Stimulated activated CD4-positive, alpha-beta T cell treated with anti-CD3 and anti-CD28 coated beads, TNF-alpha, amount 100 ng/mL, for 4 hours (primary cell): ENCODE measurements at places on chromosomes 12 and 14.

DNA sequence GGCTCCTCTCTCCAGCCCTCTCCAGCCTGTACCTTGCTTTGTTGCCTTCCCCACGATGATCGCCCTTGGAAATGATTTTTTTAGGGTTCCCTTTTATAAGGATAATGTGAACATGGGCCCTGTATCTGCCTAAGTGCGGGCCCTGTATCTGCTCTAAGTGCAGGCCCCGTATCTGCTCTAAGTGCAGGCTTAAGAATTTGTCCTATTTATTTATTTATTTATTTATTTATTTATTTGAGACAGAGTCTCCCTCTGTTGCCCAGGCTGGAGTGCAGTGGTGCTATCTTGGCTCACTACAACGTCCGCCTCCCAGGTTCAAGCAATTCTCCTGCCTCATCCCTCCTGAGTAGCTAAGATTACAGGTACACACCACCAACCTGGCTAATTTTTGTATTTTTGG is 22.5 kb downstream of the GALNT16 start:
- DNase-seq: no peak

- no peak for DNase-seq
Observed at GRCh38 chr12:124713041-124713435, 145.6 kb upstream of the NCOR2 start.

DNA sequence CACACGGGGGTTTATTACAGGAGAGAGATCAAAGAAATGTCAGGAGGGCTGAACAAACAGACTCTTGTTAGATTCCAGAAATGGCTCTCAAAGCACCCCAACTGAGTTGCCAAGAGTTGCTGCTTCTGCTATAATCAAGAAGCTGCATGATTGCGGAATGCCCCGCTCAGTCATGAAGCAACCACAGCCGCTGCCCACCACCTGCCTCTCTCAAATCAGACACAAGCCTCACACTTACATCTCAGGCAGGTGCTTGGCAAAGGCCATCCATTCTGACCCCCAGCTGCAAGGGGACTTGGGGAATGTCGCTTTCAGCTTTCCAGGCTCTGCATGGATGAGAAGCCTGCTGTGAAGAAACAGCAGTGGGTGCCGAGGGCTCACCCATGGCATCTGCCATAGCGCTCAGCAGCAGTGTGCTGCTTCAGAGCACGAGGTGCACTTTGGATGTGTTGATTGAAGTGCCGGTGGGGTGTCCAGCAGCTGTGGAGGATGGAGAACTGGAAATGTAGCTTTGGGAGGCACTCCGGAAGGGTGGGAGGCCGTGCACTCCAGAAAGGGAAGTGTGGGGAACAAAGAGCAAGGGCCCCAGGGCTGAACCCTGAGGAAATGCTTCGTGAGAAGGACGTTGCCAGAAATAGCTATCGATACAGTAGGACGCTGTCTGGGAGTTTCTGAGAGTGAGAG is 37.7 kb downstream of the LRRC74A start:
- DNase-seq: no peak

- peak; percentile 90 for DNase-seq
Observed at GRCh38 chr12:118376089-118377020, at the start of gene SUDS3. Gene SUDS3, plus strand, starts transcription at chr12:118376555. Its CDS starts 137 bp downstream, at chr12:118376692.

GRCh38 chr14:74599946-74600345 is 12.1 kb downstream of the LTBP2 start:
- DNase-seq: no peak

DNA sequence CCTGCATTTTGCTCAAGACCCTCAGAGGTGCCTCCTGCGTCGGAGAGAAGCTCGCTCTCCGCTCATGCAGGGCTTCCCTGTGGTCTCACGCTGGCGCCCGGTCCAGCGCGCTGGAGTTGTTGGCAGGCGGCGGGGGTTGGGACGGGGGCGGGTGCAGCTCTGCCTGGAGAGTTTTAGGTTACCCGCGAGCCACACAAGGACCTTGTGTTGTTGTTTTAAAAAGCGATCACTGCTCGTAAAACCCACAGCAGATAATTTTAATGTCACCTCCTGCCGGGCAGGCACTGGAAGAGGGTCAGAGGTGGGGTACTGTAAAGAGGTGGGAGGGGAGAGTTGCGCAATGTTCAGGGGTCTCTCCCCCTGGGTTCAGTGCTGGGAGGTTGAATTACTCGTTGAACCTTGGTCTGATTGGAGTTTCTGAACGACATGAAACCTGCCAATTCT is 850 bp downstream of the SMOC1 start:
- no peak for DNase-seq

- no peak for DNase-seq
Observed at GRCh38 chr14:44352201-44352600, 154.9 kb downstream of the FSCB start.

DNA sequence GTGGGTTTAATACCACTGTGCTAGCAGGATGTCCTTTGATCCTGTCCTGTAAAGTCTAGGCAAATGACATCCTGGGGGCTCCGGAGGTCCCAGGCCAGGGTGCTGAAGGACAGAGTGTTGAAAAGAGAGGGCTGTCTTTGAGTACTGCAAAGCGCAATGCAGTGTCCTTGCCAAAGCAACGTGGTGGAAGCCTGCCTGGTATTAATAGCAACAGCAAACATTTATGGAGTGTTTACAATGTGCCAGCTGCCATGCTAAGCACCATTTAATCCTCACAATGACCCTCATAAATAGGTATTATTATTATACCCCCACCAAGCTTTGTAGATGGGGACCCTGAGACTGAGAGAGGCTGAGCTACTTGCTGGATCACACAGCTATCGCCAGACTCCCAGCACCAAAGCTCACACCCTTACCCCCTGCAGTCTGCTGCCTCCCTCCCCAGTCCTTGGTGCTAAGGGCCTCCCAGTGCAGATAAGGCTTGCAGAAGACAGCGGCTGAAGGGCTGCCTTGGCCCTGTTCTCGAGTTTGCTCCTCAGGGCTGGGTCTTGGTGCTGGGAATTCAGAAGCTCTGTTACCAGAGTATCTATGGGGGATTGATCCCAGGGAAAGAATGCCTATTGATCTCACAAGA is 427.7 kb downstream of the FUT8 start:
- DNase-seq: no peak

GRCh38 chr14:104883681-104884361 is 18.8 kb downstream of the CEP170B start:
- DNase-seq: no peak

DNA sequence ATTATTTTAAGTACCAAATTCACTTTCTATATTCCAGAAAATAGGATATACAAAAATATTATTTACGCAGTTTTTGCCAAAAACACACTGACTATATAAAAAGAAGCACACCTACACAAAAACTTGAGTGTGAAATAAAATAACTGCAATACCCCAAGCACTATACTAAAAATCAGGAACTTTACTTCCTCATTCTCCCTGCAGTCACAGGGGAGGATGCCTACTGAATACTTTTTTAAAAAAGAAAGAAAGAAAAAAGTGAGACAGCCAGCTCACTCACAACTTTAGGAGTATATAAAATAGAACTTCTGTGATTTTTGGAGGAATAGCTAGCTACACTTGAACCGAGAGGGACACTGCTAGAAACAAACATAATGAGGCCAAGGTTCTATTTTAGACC is 12.2 kb downstream of the RPS6KA5 start:
- no peak for DNase-seq

- no peak for DNase-seq
Observed at GRCh38 chr12:56128670-56129205, 671 bp downstream of the ESYT1 start.

DNA sequence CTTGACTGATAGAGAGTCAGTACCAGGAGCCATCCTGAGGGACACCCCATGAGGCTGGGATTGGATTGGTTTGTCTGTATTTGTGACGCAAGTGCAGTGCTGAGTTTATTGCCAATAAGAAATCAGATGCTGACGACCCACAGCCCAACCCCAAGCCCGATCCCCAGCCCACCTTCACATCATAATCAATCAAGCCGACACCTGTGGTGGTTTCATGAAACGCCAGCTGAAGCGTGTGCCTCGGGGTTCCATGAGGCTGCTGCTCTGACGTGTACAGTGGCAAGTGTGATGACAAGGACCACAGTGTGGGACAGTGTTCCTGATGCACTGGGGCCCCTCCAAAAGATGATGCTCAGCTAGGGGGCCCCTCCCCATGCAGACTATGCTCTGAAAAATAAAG is 62.1 kb upstream of the C14orf180 start:
- DNase-seq: no peak

GRCh38 chr12:26100666-26101349 is 24.0 kb downstream of the BHLHE41 start:
- no peak for DNase-seq

- DNase-seq: no peak
Observed at GRCh38 chr12:119598159-119598558, 4.6 kb downstream of the TMEM233 start.

GRCh38 chr14:71061458-71061857 is 154.2 kb downstream of the PCNX1 start:
- no peak for DNase-seq

GRCh38 chr12:109741286-109741969 is 27.8 kb downstream of the FAM222A start:
- DNase-seq: no peak

- DNase-seq: no peak
Observed at GRCh38 chr14:60079723-60080122, 12.0 kb upstream of the PCNX4 start.

GRCh38 chr12:82527165-82527780 is 159.4 kb upstream of the TMTC2 start:
- DNase-seq: no peak

DNA sequence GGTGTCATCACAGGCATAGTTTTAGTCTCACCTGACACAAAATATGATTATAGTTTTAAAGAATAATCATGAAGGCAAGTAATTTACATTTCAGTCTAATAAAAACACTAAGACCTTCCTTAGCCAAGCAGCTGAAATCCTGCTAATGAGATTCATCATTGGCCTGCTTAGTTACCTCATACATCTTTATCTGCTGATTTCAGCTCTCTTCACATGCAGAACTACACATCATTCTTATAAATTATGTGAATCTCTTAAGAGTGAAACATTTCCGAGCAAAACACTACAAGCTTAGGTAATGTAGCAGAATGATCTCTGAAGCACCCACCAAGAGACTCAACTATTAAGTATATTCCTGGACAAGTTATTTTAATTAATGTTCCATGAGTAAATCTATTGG is 198.1 kb downstream of the DPY19L2 start:
- DNase-seq: no peak

GRCh38 chr12:129211862-129212630 is 358.8 kb downstream of the GLT1D1 start:
- no peak for DNase-seq

- DNase-seq: no peak
Observed at GRCh38 chr12:51985154-51985835, 21.5 kb upstream of the TAMALIN start.

GRCh38 chr12:132138941-132139871 is 4.9 kb downstream of the DDX51 start:
- DNase-seq: no peak

GRCh38 chr12:21614506-21614905 is 9.9 kb upstream of the GYS2 start:
- DNase-seq: no peak

- DNase-seq: no peak
Observed at GRCh38 chr14:92847278-92847677, 53.2 kb downstream of the GOLGA5 start.

DNA sequence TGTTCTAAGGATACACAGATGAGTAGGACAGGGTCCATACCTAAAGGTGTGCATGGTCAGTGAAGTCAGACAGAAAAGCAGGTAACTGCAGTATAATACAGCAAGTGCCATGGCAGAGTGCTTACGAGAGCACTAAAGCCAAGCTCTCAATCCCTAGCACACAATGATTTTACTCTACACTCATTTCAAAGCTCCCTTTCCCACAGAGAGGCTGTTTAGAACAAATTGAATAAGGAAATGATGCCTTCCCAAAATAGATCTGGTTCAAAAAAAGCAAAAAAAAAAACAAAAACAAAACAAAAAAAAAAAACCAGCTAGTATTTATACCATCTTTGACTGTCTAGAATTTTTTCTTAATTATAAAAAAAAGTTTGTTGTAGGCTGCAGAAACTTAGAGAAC is 74.1 kb downstream of the HECTD4 start:
- no peak for DNase-seq

- DNase-seq: peak; percentile 3
Observed at GRCh38 chr14:80959496-80959895, 4.1 kb downstream of the TSHR start.

DNA sequence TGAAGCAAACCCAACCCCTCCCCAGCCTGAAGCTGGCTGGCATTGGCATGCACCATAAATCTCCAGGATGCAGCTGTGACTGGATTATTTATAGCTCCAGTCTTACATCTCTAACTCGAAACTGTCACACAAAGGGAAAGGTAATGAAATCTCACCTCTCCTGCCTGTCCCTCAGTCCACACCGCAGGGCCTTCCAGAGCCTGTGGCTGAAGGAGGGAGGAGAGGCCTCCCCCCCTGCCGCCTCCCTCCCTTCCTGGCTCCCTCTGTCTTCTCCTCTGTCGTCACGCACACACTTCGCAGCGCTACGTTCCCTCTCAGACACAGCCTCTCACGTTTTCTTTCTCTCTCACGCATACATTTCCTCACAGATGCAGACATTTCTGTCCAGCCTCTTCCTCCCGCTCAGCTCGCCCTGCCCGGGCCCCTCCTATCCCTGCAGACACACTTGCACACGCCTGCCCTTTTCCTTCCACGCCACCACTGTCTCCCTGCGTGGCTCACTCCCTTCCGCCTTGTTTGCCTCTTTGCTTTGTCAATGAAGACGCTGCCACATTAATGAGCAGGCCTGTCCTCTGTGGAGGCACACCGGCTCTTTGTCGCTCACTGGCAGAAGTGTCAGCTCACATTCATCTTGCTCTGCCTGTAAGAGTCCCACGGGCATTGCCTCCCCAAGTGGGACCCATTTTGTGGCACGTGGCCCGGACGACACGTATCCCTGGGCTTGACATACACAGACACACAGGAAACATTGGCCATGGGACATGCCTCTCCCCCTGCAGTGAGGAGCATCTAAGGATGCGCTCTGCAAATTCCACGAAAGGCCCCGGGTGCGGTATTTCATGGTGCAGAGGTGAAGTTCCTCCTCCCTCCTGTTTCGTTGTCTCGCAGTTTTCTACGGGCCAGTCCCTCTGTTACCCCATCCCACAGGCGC is 27.9 kb downstream of the IRF2BPL start:
- no peak for DNase-seq

GRCh38 chr12:92702754-92703679 is at the start of gene PLEKHG7:
Gene PLEKHG7, plus strand, starts transcription at chr12:92702989. Its CDS starts 3,643 bp downstream, at chr12:92706632.
- DNase-seq: no peak

DNA sequence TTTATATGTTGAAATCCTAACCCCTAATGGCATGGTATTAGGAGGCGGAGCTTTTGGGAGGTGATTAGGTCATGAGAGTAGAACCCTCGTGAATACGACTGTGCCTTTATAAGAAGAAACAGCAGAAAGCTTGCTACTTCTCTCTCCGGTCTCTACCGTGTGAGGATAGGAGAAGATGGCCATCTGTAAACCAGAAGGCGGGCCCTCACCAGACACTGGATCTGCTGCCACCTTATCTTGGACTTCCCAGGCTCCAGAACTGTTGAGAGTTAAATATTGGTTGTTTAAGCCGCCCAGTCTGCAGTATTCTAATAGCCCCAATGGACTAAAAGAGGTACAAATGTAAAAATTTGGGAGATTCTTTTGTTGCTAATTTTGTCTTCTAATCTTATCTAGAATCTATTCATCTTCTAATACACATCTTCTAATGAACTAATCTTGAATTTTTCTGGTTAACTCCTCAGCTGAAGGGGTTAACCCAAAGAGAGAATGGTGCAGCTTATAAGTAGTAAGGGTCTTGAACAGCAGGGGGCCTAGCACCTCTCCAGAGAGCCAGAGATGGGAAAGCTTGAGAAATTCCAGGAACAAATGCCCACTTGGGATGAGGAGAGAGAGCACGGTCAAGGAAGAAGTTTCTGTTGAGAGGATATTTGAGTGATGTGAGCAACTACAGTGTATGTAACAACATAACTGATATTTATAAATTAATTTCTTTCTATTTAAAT is 264.0 kb upstream of the GRIP1 start:
- no peak for DNase-seq
